ENCODE measurements at places on chromosomes 4 and X.

DNA sequence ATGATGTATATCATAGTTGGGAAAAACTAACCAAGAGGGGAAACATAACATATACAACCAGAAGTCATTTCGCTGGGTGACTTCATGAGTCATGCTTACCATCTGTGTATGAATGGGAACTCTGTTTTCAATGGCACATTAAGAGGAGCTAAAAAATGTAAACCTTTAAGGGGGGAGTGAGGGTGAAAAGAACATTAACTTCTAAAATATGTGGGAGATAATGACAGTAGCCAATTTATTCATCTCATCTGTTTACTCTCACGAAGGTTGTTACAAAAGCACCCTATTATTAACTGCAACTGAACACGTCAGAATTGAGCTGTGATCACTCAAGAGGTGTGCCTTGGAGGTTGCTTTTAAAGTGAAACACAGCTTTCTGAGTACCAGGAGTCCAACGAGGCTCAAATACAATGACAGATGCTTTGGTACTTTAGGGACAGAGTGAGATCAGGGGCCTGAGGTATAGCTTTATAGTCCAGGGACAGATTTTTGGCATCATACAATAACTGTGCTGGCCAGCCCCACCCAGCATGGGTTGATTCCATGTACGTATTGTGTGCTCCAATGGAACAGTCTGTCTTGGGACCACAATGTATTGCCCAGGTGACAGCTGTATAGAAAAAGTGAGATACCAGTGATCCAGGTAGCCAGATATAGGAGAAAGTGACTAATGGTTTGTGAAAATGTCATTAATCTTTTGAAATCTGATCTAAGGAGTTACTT lies 107.3 kb downstream of the AMMECR1 start:
- DNase-seq: no peak

DNA sequence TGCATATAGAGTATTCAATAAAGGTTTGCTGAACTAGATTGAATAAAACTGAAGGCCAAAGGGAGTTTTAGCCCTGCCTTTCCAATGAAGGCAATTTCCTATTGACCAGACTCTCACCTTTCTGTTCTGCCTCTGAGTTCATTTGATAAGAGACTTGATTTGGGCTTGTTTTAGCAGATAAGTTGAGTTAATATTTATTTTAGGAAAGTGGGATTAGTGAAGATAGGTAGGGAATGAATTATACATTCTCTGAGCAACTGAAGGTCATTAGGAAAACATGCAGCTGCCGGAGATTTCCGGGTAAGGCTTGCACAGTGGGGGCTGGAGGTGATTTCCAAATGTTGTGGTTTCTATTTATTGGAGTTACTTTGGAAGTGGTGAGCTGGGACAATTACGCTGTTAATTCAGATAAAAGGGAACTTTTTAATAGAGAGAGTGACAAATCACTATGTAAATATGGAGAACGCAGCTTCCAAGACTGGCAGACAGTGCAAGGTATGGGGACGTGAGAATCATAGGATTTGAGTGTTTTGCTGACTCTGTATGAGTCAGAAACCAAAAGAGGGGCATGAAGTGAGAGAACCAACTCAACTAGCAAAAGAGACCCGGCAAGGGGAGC lies 553.6 kb upstream of the BOD1L1 start:
- no peak for DNase-seq

DNA sequence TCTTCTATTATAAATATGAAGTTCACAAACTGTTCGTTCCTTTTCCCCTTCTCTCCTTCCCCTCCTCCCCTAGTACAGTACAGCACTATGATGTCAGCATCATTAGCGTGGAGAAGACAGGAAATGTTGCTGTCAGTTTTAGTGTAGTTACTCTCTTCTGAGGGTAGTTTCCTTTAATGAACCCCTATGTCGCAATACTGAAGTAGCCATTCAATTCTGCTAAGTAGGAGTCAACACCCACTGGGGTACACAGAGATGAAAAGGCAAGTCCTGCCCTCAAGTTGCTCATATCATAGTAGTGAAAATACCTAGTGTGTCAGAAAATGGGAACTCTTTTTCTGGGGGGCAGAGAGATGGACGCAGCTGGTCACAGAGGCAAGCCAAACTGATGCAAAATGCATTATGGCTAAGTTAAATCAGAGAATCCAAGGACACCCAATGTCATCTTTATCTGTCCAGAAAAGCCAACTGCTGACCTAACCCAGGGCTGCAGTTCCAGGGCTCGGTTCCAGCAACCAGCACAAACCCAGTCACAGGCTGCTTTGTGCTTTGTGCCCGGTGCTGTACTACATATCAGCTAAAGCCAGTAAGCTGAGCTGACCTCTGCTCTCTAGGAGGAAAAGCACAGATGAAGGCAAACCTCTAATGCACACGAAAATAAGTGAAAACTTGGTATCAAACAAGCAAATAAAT lies 31.5 kb downstream of the GRIA3 start:
- no peak for DNase-seq

- DNase-seq: no peak
Observed at GRCh38 chr4:81490403-81491160, 18.9 kb upstream of the RASGEF1B start.

- DNase-seq: no peak
Observed at GRCh38 chr4:7673121-7673520, 238.4 kb upstream of the PSAPL1 start.

GRCh38 chrX:7444967-7445366 lies 297.0 kb upstream of the PUDP start:
- no peak for DNase-seq

GRCh38 chr4:38157592-38157991 lies 197.4 kb downstream of the PTTG2 start:
- DNase-seq: no peak

DNA sequence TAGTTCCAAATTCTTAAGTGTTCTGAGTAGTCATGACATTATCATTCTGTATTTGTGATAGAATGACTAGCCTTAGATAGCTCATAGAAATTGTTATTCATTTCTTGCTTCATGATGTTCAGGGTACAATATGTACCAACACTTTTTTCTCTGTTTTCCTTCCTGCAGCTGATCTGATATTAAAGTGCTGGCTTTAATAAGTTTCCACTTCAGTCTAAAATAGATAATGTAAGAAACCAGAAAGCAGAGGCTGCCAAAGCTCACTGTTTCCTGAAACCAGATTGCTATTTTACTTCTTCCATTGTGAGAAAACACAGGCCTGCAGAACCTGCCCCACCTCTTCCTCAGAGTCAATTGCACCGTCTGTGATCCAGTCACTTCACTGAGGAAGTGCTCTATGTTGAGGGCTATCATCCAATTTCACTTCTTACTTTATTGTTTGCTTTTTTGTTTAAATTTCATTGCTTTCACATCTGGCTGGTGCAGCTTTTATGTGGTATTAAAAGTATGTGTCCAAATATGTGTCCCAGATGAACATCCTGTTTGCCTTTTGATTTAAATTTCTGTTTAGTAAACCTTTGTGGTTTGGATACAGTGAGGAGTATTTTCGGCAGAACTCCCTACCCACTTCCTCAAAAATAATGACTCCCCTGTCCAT lies 652.1 kb downstream of the ANKRD50 start:
- no peak for DNase-seq

DNA sequence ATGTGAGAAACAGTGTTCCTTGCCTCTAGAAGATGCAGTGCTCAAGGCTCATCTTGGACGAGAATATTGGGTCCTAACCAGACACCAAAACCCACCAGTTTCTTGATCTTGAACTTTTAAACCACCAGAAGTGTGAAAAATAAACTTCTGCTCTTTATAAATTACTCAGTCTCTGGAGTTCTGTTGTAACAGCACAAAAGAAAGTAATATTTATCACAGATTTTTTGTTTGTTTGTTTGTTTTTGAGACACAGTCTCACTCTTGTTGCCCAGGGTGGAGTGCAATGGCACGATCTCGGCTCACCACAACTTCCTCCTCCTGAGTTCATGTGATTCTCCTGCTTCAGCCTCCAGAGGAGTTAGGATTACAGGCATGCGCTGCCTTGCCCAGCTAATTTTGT lies 371.1 kb upstream of the NDST4 start:
- no peak for DNase-seq

DNA sequence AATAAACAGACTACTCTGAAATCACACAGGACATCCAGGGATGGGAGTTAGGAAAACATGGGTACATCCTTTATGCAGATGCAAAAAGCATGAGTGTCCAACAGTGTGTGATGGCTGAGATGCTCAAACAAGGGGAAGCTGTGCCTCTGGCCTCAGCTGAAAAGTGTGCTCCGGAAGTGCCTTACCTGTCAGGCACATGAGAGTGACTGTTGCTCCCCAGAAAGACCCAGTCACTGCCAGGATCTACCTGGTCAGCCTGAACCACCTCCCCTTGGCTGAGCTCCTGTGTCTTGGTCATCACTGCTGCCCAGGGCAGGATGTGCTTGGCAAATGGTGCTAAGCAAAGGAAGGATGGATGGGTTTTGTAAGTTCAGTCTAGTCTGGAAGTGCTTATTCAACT lies 4.0 kb downstream of the PPP2R2C start:
- no peak for DNase-seq

DNA sequence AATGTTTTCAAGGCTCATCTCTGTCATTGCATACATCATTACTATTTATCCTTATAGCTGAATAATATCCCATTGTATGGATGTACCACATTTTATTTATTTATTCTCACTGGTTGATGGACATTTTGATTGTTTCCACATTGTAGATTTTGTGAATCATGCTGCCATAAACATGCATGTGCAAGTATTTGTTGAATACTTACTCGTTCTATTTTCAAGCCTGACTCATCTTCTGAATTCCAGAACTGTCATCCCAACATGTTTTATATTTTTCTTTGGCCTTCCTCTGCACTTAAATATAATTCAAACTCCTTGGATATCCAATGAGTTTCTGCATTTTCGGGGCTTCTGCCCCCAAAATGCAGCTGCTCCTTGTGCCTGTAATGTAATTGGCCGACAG lies 77.6 kb downstream of the MXRA5 start:
- DNase-seq: no peak

DNA sequence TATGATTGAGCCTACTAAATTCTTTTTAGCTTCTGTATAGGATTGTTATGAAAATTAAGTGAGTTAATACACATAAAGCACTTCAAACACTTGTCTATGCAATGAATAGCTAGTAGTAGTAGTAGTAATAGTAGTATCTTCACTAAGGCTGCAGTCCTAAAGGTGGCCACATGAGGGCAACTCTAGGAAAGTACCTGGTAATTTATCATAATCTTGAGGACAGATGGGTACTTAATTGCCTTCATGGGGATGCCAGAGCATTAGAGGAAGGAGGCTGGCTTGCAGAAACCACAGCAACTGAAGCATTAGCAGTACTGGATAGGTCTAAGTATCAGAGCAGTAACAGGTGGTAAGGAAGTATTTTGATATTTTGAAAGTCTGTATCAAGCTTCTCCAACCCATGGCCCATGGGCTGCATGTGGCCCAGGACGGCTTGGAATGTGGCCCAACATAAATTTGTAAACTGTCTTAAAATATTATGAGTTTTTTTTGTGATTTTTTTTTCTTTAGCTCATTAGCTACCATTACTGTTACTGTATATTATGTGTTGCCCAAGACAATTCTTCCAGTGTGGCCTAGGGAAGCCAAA lies 17.3 kb downstream of the NIPAL1 start:
- peak; percentile 46 for DNase-seq

DNA sequence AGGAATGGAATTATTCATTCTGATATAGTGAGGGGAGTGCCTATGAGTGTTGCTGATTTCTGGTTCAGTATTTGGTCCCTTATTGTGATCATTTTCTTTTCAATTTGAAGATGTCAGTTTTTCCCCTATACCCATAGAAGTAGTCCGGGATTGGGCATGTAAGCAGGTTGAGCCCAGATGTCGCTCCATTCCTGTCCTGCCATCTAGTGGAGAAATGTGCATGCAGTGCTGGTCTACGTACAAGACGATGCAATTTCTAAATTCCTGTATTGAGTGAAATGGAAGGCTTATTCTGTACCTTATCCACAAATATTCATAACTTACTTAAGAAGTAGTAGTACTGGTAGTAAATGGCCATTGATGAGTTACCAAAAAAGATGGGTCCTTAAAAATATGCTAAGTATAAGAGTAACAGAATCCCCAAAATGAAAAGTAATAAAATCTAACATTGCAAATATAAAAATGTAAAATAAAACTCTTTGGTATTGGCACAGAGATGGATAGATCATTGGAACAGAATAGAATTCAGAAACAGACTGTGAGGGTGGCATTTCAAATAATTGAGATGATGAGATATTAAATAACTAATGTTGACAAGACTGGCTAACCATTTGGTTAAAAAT lies 60.9 kb downstream of the UGT8 start:
- no peak for DNase-seq

DNA sequence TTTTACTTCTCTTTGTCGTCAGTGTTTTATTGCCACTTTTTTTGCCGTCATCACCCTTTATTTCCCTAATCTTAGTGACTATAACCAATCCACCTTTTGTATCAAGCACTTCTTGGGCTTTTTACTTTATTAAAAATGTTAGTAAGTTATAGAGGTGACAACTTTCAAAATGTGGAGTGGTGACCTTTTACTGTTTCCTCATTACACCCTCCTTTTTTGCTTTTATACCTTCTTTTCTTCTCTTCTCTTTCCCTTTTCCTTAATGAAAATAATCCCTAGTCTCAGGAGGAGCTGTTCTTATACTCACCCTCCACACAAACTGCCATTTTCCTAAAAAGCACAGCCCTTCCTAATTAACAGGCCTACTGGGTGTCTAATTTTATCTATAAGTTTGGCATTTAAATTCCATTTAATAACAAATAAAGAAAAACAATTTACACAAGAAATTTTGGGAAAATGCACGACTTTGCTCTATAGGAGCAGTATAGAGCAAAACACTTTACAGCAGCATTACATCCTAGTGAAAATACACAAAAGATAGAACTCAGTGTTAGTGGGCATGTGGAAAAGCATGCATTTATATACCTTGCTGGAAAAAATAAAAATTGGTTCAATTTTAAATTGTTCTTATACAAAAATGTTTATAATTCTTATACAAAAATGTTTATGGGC lies 27.3 kb downstream of the BBS12 start:
- no peak for DNase-seq

- DNase-seq: no peak
Observed at GRCh38 chrX:13254076-13254785, 65.6 kb downstream of the ATXN3L start.

DNA sequence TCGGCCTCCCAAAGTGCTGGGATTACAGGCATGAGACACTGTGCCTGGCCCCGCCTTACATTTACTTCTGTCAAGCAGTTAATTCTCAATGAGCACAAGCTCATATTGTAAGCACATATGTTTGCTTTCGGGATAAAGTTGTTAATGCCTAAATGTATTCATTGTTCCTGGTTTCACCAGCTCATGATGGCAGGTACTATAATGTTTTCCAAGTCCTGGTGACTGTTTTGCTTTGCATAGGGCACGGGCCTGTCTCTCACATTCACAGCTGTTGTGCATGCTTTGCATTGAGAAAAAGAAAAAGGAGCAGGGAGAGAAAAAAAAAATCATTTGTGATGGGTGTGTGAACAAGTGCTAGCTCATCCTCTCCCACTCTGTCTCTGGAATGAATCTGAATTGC lies 661.2 kb upstream of the TENM3 start:
- no peak for DNase-seq

GRCh38 chrX:112913807-112914206 lies 73.2 kb upstream of the AMOT start:
- DNase-seq: no peak

Data from stimulated activated CD8-positive, alpha-beta memory T cell treated with anti-CD3 and anti-CD28 coated beads, Interleukin-7, amount 100 ng/mL, for 1 hour (primary cell).